ENCODE measurements at places on chromosomes 3 and 15.

DNA sequence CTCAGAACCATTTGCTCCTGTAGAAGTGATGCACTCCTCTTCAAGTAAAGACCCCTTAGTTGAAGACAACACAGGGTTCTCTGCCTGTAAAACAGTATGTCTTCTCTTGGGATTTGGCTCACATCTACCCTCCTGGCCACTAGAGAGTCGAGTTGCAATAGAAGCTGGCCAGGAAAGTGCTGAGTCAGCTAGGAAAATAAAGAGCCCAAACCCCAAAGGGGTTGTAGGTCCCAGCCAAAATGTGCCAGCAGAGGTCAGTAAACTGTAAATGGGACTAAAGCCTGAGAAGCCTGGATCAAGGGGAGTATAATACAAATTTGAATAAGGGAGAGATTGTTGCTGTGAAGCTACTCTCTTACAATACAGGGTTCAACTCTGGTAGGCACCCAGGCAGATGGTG, 37.2 kb upstream of the THBS1 start:
- DNase-seq = no peak

DNA sequence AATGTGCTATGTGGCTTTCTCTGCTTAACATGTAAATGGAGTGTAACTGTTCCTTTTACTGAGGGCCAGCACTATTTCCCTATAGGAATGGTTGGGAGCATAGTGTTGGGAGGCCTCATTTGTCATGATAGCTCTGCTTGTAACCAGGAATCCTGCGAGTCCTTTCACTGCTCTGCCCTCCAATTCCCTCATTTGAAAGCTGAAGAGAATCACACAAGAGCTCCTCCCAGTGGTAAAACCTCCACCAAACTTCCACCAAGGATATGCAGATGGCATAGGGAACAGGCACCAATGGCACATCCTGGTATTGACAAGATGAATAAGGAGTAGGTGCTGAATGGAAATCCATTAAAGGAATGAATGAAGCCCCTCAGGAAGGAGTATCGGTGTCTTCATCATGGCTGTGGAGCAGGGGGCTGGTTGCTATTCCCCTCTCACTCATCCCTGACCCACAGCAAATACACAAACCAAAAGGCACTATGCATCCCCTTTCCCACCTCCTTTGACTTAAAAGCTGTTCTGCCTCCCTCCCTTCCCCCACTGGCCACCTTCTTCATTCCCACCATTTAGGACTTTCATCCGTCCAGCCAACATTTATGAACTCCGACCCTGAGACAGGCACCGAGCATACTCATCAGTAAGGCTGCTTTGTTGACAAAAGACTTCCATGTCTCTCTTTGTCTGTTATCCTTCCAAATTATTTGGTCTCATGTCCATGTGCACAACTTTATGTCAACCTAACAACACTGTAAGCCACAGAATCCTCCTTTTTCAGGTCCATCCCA, 560.8 kb downstream of the FOXP1 start:
- no peak for DNase-seq

DNA sequence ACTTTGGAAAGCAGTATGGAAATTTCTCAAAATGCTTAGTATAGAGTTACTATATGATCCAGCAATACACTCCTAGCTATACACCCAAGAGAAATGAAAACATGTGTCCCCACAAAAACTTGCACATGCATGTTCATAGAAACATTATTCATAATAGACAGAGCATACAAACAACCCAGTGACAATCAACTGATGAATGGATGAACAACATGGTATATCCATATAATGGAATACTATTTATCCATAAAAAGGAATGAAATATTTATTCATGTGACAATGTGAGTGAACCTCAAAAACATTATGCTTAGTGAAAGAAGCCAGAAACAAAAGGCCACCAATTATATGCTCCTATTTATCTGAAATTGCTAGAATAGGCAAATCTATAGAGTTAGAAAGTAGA, 6.7 kb downstream of the MYH15 start:
- no peak for DNase-seq

DNA sequence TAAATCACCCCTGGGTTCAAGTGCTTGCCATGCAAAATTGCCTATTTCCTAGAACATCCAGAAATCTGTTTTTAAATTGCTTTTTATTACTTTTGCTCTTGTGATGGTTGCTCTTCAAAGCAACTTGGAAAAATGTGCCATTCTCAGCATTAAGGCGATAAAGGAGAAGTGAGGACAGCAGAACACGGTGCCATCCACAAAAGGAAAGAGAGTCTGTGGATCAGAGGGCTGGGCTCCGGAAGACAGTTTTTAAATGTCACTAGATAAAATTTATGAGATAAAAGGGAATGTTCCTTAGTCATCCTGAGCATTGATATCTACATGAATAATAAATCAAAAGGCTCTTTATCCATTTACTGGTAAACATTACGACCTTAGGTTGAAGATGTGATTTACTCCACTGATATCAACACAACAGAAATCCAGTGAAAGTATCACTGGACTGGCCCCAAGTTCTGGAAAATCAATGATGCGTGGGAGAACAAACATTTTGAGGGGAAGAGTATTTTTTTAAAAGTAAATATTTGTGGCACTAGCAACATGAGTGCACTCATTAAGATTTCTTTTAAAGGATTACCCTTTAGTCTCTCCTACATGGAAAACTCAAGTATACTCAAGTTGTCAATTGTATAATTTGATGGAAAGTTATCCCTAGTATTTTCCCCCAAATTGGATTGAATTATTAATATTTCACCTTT, 554.7 kb downstream of the FHIT start:
- DNase-seq = no peak
